ENCODE measurements at places on chromosomes 3 and 15.

DNA sequence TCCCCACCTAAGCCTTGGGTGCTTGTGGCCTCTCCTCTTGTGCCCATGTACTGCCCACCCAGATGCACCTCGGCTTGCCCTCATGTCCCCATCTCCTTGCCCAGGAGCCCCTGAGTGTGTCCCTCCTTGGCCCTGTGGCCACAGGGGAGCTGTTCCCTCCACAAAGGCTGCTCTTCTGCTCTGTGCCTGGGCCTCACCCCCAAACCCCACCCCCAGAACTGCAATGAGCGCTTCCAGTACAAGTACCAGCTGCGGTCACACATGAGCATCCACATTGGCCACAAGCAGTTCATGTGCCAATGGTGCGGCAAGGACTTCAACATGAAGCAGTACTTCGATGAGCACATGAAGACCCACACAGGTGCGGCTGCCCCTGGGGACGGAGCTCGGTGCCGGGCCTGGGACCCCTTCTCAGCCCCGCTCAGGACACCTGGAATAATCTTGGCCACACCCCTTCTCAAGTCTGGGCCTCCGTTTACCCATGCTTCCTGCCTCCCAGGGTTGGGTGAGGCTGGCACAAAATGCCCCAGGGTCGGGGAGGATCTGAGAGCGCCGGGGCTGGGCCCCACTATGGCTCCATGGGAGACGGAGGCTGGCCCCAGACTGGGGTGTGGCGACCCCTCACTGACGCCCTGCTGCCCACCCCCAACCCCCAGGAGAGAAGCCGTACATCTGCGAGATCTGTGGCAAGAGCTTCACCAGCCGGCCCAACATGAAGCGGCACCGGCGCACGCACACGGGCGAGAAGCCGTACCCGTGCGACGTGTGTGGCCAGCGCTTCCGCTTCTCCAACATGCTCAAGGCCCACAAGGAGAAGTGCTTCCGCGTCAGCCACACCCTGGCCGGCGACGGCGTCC is 10.3 kb downstream of the ZBTB47 start:
- DNase-seq: no peak

DNA sequence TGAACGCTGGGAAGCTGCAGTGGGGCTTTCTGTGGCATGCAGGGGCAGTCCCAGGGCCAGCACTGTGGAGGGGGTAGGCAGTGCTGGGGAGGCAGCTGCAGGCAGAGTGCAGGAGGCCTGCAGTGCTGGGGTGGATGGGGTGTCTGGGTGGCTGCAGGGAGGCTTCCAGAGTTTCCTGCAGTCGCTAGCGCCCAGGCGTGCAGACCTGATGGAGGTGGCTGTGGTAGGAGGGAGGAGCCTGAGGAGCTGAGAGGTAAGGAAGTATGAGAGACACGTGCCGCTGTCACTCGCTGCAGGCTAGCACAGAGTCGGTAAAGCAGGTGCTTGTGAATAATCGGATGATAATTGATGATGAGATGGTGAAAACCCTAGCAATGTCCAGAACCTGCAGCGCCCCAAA is 16.3 kb downstream of the SYNM start:
- no peak for DNase-seq

GRCh38 chr3:54322354-54322753 is 200.0 kb downstream of the CACNA2D3 start:
- DNase-seq: no peak

- no peak for DNase-seq
These were observed 419.4 kb upstream of the ONECUT1 start for GRCh38 chr15:53209396-53210042.

DNA sequence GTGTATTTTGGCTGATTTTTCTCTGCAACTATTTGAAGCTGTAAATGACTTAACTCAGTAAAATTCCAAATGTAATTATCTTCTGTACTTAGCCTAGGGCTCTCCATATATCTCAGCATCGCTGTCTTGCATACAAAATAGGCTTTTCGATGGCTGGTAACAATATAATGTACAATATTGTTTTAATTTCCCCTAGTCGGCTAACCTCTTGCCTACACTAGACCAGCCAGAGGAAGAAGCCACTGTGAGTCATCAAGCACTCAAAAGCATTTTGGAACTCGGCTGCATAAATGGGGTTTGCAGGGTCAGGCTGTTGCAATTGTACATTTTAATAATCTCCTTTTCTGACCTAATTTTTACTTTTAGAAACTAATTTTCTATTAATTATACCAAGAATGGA is 583.8 kb downstream of the FOXP1 start:
- no peak for DNase-seq

DNA sequence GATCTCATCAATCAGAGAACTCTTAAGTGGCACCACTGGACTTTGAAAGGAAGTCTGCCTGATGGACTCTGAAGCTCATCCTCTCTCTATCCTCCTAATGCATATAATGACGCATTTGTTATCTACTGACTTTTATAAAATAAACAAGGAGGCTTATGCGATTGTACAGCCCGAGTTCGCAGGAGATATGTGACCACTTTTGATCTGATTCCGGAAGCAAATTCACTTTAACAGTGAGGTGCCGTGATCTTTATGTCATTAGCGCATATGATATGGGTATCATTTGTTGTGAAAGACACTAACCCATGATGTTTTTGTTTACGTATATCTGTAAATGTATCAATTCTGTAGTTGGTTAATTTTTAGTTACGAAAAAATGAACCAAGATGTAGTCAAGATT is 427 bp upstream of the RNF111 start:
- DNase-seq: no peak

- DNase-seq: no peak
These were observed 3.8 kb downstream of the ZMAT3 start for GRCh38 chr3:179067839-179068238.

- DNase-seq: no peak
These were observed 1021.7 kb upstream of the GBE1 start for GRCh38 chr3:82783194-82783593.

GRCh38 chr15:100250176-100250800 is 91.5 kb downstream of the ADAMTS17 start:
- no peak for DNase-seq

Data from stimulated activated CD8-positive, alpha-beta memory T cell treated with anti-CD3 and anti-CD28 coated beads, Interleukin-7, amount 100 ng/mL, for 4 hours (primary cell).